ENCODE measurements at places on chromosomes 7 and 10. TPM values are rescaled to one million over a fixed set of nuclear protein-coding genes. Genes with fewer than 3 reads are reported as not detected.

DNA sequence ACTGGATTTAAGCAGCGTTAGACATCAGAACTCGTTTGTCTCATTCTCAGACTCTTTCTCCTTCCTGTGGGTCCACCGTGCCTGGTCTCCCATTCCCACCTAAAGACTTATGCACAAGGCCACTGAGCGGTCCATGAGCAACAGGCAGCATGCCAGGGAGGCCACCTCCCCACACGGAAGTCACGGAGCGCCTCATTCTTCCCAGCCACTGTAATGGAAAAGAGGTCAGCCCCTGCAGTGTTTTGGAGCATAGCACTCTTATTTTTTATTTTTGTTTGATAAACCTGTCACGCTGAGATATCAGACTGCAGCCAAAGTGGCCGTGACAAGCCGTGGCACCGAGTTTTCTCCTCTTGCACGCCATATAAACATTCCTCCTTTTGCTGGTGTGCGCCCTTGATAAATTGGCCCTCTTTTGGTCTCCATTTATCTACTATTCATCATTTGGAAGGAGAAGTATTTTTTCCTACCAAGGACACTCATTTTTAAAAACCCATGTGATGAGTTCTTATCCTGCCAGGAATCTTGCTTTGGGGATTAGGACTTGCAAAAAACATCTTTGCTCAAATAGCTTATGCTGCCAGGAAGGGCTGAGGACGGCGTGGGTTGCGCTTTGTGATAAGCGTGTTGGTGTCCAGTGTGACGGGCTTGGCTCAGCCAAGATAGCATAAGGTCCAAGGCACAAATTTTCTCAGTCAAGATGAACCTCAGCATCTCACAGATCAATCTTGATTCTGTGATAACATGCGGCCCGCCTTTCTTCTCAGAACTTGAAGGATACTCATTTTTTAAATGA lies 206.0 kb downstream of the CCDC3 start:
- DNase-seq, result no peak

Gene SAMD9
- 12.1 TPM for polyA plus RNA-seq

Gene ANKRD1
- polyA plus RNA-seq, result not detected

Gene POM121L12
- polyA plus RNA-seq, result not detected

DNA sequence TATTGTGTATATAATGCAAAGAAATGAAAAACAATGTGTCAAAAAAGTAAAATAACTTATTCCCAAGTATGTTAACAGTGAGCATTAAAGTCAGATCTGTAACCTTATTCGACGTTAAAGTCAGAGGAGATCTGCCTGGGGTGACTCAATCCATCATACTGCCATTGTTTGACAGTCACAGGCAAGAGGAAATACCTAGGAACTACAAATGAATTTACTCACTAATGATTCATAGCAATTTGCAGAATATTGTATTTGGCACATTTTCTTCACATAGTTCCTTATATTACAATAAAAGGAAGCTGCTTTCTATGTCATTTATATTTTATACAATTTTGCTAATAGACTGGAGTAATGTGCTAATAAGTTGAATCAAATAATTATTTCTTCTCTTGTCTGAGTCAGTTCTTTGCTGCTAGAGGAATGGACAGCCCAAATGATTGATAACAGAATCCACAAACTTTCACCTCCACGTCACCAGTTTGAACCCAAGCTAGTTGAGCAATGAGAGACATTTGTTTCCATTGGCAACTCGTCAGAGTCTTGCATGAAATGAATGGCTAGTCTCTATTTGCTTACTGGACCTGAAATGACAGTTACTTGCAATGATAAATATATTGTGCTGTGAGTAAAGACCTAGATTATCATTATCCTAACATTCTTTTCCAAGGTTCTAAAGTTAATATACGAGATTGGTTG lies 48.5 kb upstream of the TMEM106B start:
- DNase-seq, result no peak

DNA sequence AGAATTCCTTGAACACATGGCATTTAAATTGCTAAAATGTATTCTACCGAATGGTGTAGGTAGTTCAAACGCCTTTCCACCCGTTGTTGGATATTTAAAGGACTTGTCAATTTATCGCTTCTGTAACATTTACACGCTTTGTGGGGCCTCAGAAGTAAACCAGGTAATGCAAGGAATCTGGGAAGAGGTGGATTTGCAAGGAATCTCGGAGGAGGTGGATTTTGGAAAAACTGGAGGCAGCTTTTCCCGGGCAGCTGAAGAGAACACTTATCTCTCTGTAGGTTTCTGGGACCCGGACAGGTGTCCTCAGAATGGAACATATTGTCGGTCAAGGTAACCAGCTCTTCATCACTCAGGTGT lies 592 bp upstream of the MAPK8 start:
- no peak for DNase-seq

Gene NEUROD6
- not detected for polyA plus RNA-seq

GRCh38 chr7:140901941-140902302 lies 22.8 kb downstream of the BRAF start:
- DNase-seq, result no peak

Gene OR2A42
- 0.32 TPM for polyA plus RNA-seq

DNA sequence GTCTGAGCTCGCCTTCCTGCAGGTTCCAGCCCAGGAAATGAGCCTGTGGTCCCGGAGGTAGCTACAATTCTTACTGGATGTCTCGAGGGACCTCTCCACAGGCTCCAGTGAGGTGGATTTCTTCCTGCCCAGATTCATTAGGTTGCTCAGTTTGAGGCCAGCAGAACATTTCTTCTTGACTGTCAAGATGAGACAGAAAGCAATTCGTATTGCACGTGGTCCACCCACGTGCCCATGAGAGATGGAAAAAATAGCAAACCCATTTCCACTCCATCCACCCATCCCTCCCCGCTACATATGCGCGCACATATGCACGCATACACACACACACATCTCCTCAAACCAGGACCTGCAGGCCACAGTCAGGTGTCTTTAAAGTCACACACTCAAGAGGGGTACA lies 68.7 kb downstream of the VWA2 start:
- DNase-seq, result no peak

- no peak for DNase-seq
Measured at GRCh38 chr10:58976254-58976653, 200.2 kb upstream of the PHYHIPL start.

DNA sequence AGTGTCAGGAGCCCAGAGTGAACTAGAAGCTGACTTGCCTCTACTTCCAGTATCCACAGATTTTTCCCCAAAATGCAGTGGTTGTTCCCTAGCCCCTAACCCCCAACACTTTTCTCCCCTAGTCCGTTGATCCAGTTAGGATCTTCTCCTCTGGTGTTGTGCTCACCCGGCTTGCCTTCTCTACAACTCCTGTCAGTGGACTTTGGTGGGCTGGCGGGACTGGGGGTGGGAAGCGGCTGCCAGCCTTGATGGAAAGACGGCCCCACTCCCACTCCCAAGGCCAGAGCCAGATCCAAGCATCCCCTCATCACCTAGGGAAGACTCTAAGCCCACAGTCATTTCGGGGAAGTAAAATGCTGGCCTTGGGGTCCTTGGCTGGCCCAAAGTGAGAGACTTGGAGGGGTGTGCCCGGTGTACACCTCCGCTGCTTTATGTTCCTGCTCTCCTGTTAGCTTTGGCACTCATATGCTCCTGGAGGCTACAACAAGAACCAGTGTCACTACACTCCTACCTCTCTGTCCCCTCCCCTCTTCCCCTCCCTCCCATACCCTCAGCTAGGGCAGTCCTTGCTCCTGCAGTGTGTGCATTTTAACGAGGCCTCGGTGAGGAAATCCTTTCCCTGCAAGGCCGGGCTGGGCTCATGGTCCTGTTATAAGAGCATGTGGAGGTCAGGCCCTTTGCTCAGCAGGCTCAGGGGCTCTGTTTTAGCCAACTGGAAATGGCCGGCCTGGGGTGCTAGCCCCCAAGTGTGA lies 930 bp upstream of the HOXA10 start:
- no peak for DNase-seq

- no peak for DNase-seq
Measured at GRCh38 chr7:158027646-158028045, 560.0 kb downstream of the PTPRN2 start.

- no peak for DNase-seq
Measured at GRCh38 chr10:28280652-28281051, 22.2 kb downstream of the MPP7 start.

- no peak for DNase-seq
Measured at GRCh38 chr7:73966062-73966940, 61.7 kb upstream of the ELN start.

DNA sequence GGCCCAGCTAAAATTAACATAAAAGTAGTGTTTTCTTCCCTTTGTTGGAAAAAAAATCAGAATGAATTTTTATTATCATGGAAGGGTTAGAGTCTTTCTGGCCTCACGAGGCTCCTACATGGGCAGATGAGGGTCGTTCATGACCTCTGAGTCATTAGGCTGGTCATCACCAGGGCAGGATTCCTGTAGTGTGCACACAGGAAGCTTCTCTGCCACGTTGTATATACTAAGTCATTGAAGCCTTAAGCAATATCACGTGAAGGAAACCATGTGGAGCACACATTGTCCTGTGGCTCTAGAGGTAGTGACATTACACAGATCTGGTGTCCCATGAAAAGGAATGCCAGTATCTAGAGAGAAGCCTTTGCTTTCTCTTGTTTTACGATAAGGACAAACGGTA lies 84.7 kb upstream of the C1QL3 start:
- DNase-seq, result no peak

Gene HYAL4
- polyA plus RNA-seq, result 0.33 TPM

DNA sequence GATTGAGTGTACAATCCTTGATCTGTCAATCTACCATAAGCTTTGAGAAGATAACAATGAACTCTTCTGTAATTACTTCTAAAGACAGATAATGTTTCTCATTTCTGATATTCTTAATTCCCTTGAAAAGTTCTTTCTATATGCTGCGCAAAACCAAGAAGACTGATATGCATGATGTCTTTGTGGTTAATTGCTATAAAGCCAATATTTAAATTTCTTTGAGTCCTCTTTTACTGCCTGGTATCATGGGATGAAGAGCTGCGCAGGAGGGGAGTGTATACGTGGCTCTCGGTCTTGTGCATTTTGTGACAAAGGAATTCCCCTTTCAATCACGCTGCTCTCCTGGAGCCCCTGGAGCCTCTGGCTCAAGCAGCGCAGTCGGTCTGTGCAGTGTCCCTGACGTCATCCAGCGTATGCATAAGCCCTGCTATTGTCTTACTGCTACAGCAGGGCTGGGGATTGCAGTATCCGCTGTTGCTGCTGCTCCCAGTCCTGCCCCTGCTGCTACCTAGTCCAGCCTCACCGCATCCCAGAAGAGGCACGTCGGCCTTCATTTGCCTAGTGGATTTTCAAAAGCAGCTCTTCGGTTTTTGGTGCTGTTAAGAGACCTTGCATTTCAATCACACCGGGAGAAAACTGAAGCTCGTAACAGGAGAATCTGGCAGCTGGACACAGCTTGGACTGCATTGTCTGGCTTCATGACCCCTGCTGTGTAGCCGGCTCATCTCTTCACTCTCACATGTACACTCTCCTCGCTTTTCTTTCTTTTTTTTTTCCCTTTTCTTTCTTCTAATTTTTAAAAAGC lies 66.7 kb downstream of the ST7 start:
- no peak for DNase-seq

Gene VSTM4
- polyA plus RNA-seq, result not detected

GRCh38 chr10:17811146-17811865 lies 2.2 kb downstream of the MRC1 start:
- no peak for DNase-seq

Gene BAMBI
- 0.06 TPM for polyA plus RNA-seq

All from GM12878 (cell line).